ENCODE measurements at places on chromosomes 2 and 18. TPM values are rescaled to one million over a fixed set of nuclear protein-coding genes. Genes with fewer than 3 reads are reported as not detected.
A peak's percentile ranks its signal among the peaks of the same experiment; 100 is the strongest.

DNA sequence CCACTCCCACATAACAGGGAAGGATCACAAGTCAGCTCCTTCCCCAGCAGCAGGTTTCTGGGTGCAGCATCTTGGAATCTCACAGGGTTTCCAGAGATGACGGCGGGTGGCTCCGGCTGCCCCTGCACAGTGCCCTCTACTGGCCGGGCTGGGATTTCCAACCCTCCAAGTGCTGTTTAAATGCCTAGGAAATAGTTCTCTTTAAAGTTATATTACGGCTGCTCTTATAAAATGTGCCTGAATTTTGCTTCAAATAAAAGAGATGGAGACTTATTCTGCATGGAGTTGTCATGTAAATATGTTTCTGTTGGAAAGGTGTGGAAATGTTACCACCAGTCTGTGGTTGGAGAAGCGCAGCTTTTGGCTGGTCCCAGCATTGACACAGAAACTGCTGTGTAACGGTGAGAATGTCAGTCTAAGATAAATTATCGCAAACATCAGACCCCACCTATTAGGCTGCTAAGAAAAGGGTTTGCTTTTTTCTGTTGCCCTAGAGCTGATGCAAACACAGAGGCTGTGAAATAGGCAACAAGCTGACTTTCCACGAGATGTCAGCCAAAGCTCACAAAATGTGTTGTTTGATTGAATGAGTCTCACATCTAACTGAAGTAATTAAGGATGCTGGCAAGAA, 3.3 kb upstream of the HJURP start:
- DNase-seq, result no peak

DNA sequence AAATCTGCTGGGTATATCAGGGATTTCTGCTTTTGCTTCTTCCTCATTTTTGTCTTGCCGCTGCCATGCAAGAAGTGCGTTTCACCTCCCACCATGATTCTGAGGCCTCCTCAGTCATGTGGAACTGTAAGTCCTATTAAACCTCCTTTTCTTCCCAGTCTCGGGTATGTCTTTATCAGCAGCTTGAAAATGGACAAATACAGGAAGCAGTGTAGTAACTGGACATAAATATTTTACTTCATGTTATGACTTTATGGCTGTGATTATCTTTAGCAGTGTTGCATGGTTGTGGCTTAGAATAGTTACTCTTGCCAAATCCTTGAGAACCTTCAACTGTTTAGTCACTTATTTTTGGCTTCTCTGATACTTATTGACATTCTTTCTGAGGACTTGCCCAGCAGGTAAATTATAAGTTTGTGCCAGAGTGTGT, 66.2 kb upstream of the DLX2 start:
- DNase-seq, result peak; percentile 16

- no peak for DNase-seq
Measured at GRCh38 chr2:172572981-172573380, 17.1 kb downstream of the PDK1 start.

DNA sequence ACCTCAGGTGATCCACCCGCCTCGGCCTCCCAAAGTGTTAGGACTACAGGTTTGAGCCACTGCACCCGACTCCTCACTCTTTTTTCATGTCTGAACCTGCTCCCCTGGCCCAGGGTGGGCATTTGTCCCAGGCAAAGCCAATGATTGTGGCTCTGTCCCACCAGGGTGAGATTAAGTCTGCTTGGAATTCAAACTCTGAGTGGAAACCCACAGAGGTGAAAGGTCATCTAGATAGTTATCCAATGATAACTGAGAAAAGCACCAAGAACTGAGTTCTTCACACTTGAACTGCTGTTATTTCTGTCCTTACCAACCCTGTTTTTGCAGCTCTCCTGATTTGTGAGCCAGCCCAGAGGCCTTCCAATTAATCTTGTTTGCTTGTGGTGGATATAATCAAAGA, 62.4 kb upstream of the ACVR1 start:
- DNase-seq, result no peak

The SERPINB12 gene
- total RNA-seq, result not detected

The PPP1R1C gene
- 0.35 TPM for total RNA-seq

All from epithelial cell of proximal tubule (primary cell).